ENCODE measurements at places on chromosomes 16 and 17. TPM values are rescaled to one million over a fixed set of nuclear protein-coding genes. Genes with fewer than 3 reads are reported as not detected.

AURKB gene
- 58.8 TPM for total RNA-seq

GP1BA gene
- 0.14 TPM for total RNA-seq

ACE gene
- 0.28 TPM for total RNA-seq

DNA sequence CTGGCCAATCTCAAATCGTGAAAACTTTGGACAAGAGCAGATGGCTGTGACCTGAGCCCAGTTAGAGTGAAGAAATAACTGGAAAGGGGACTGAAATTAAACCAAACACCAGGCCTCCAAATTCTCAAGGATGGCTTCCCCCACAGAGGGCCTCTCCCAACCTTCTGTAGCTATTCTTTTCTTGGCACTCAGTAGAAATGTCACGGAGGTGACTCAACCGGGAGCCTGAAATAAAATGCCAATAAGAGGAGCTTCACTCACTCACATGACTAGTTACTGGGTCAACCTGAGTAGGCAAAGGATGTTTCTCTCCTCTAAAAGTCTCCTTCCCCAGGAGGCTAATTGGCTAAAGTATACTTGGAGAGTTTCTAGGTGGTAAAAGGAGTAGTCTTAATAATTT, 230.7 kb downstream of the MAF start:
- H3K4me3 ChIP-seq, result no peak overlapping the region
- H3K4me1 ChIP-seq, result no peaks in the 10 kb centered on the region
- H3K36me3 ChIP-seq, result no peaks in the 10 kb centered on the region
- no peak for DNase-seq
- no peak overlapping the region for H3K27ac ChIP-seq

DNA sequence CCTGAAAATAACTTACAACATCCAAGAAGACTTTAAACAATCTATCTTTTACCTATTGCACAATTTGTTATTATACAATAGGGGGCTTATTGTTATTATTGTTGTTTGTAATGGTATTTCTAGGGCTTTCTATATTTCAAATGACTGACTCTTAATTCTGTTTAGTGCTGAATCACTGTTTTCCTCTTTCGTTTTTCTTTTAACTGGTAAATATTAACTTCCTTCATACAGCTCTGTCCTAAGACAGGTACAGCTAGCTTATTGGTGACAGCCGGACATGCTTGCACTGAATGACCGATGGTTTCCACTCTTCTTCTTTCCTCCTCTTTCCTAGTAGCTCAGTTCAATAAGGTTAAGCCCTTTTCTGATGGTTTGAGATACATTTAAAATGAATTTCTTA, 11.6 kb downstream of the KRTAP9-7 start:
- H3K4me1 ChIP-seq, result no peaks in the 10 kb centered on the region
- no peak for DNase-seq

All from thymus (tissue), 14 donors.